Fibroblast of skin of scalp (primary cell): ENCODE measurements at places on chromosomes 1 and 21.
A peak's percentile ranks its signal among the peaks of the same experiment; 100 is the strongest.

DNA sequence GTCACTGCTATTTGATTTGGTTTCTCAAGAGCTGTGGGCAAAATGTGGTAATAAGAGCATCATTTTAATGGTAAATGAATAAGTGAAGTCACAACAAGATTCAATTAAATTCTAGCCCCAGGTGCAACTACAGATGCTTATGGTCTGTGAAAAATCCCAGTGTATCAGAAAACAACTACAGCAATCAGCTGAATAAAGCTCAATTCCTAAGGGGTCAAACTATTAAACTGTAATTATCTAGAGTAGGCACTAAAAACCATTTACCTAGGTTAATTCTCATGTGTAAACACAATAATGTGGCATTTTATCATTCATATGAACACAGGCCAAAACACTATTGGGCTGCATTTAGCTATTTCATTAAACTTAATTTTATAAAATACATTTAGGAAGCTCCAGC lies 9.6 kb downstream of the TARBP1 start:
- DNase-seq = no peak

- DNase-seq = no peak
Measured at GRCh38 chr1:158357441-158357840, 3.7 kb downstream of the CD1E start.

- no peak for DNase-seq
Measured at GRCh38 chr1:75487399-75487798, 123.5 kb downstream of the SLC44A5 start.

- no peak for DNase-seq
Measured at GRCh38 chr1:66140072-66140471, 347.4 kb downstream of the PDE4B start.

DNA sequence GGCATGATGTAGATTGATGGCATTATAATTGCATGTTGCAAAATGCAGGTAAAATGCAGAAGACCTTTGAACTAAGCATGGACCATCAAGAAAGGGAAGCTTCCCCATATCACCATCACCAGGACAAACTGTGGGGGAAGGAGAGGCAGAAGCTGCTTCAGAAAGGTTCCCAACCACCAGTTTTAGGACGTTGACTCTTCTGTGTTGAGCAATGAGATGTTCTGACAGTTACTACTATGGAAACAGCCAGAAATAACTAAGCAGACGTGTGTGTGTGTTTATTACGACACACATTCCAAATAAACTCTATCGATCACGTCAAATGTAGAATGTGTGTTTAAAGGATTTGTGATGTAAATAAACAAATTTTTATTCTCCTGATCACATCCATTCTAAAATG lies 110.2 kb upstream of the PLD5 start:
- DNase-seq = no peak

DNA sequence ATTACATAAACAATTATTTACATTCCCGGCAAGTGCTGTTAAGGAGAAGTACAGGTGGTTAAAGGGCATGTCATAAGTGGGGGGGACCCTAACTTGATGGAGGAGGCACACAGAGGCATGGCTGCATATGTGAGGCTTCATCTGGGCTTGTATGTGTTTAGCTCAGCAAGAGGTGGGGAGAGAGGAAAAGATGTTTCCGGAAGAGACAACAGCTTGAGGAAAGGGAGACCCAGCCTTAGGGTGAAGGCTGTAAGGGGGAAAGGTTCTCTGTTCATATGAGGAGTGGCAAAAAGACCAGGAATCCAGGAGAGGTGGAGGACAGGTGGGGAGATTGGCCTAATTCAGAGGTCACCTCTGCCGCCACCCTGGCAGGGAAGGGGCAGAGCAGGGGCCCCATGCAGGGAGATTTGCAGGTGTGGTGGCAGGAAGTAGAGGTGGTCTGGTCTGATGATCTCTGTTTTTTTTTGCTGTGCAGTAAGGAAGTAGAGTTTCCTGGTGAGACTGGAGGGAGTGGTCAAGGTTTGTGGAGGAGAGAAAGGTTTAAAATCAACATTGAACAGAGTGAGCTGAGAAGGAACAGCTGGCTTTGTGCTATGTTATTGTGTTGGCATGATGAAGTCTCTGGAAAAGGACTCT lies 9.0 kb downstream of the TRAF5 start:
- DNase-seq = no peak

DNA sequence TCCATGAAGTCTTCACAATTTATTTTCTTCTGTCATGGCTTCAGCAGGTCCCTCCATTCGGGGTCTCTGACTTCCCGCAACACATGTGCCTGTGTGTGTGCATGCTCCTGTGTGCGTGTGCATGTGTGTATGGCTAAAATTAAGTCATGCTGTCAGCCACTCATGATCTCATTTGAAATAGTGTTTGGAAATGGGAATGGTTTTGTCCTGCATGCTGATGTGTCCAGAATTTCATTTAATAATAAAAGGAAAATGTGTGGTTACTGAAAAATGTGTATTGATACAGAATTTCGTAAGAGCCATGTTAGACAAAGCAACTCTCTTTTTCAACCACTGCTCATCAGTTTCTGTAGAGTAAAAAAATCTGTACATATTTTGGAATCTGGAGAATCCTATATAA lies 123.8 kb upstream of the PRDX6 start:
- peak; percentile 53 for DNase-seq

GRCh38 chr1:101005183-101005582 lies 20.4 kb downstream of the DPH5 start:
- DNase-seq = no peak

- peak; percentile 74 for DNase-seq
Measured at GRCh38 chr1:6625584-6626149, 999 bp downstream of the THAP3 start.
